Neural crest cell (in vitro differentiated cells): ENCODE measurements at places on chromosomes 3 and 15. TPM values are rescaled to one million over a fixed set of nuclear protein-coding genes. Genes with fewer than 3 reads are reported as not detected.

Gene PLSCR5
- total RNA-seq: not detected in 2 replicates

Gene AADACL2
- not detected in 2 replicates for total RNA-seq

Gene SLC28A2
- total RNA-seq: not detected in 2 replicates

- H3K4me3 ChIP-seq: no peak overlapping the region
- H3K4me1 ChIP-seq: peaks cover 12% of the 10 kb centered on the region
- no peaks in the 10 kb centered on the region for H3K36me3 ChIP-seq
- H3K27me3 ChIP-seq: no peaks in the 10 kb centered on the region
- no peak overlapping the region for H3K27ac ChIP-seq
These were observed 46.1 kb upstream of the RASGRP1 start for GRCh38 chr15:38610748-38611147.

- H3K4me3 ChIP-seq: no peak overlapping the region
- no peak overlapping the region for H3K27ac ChIP-seq
- no peaks in the 10 kb centered on the region for H3K27me3 ChIP-seq
- peaks cover 5% of the 10 kb centered on the region for H3K4me1 ChIP-seq
- H3K36me3 ChIP-seq: no peaks in the 10 kb centered on the region
- no peak for DNase-seq
These were observed 107.9 kb downstream of the P3H2 start for GRCh38 chr3:190012784-190013183.

DNA sequence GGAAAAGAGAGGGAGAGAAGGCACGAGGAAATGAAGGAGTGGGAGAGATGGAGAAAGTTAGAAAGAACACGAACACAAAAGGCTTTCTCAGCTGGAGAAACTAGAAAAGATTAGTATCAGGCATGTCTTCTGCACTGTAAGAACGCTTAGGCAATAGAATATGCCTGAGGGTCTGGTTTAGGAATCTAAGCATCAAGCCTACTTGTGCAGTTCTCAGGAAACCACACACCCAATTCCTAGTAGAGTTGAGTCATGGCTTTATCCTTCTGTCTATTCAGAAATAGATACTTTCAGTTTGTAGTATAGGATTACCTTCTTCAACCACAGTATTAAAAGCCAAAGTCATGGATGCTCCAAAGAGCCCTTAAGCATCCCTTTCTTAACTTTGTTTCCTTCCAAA, 969.4 kb downstream of the NTRK3 start:
- DNase-seq: no peak
- H3K27me3 ChIP-seq: no peaks in the 10 kb centered on the region
- H3K4me1 ChIP-seq: no peaks in the 10 kb centered on the region

Gene CPB1
- not detected in 2 replicates for total RNA-seq

- no peak for DNase-seq
- H3K4me3 ChIP-seq: no peak overlapping the region
- no peak overlapping the region for H3K27ac ChIP-seq
- no peaks in the 10 kb centered on the region for H3K36me3 ChIP-seq
These were observed 18.9 kb downstream of the RAP2B start for GRCh38 chr3:153180860-153181372.

GRCh38 chr3:172279191-172279640, 169.0 kb downstream of the GHSR start:
- no peak for DNase-seq
- peaks cover 37% of the 10 kb centered on the region for H3K4me1 ChIP-seq
- no peak overlapping the region for H3K27ac ChIP-seq
- no peaks in the 10 kb centered on the region for H3K27me3 ChIP-seq

Gene ZNF620
- 22.0 and 24.0 TPM in 2 replicates for total RNA-seq

Gene CACNA1D
- total RNA-seq: 1.1 and 2.3 TPM in 2 replicates

Gene IL20RB
- total RNA-seq: 1.7 and 2.0 TPM in 2 replicates

DNA sequence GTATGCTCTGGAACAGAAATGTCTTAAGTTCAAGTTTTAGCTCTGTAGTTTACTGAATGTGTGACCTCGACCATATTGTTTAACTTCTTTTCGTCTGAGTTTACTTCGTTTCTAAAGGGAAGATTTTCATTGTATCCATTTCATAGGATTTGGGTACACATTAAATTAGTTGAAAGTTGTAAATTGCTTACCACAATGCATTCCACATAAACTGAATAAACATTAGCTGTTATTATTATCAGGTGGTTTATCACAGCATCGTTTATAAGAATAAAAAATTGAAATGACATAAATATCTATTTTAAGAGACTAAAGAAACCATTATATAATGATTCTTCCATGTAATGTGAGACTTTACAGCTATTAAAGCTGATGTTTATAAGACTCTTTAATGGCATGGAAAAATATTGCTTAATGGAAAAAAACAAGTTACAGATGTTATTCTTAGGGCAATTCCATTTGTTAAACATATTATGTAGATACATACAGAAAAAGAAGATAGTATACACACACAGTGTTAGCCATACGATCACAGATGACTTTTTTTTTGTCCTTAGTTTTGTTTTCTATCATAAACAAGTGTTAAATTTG, 342.3 kb upstream of the SGO1 start:
- H3K27me3 ChIP-seq: no peaks in the 10 kb centered on the region
- H3K4me1 ChIP-seq: no peaks in the 10 kb centered on the region
- DNase-seq: no peak
- no peaks in the 10 kb centered on the region for H3K36me3 ChIP-seq
- no peak overlapping the region for H3K4me3 ChIP-seq
- no peak overlapping the region for H3K27ac ChIP-seq

GRCh38 chr3:45592830-45593707, 1.5 kb upstream of the LIMD1 start:
- no peak overlapping the region for H3K27ac ChIP-seq
- peak; percentile 78 for DNase-seq
- H3K27me3 ChIP-seq: no peaks in the 10 kb centered on the region
- H3K4me3 ChIP-seq: peak overlapping the region; percentile 94
- no peaks in the 10 kb centered on the region for H3K36me3 ChIP-seq

GRCh38 chr3:95134693-95135413, 1072.0 kb downstream of the NSUN3 start:
- H3K4me3 ChIP-seq: no peak overlapping the region
- H3K27ac ChIP-seq: no peak overlapping the region
- no peak for DNase-seq
- H3K27me3 ChIP-seq: no peaks in the 10 kb centered on the region

DNA sequence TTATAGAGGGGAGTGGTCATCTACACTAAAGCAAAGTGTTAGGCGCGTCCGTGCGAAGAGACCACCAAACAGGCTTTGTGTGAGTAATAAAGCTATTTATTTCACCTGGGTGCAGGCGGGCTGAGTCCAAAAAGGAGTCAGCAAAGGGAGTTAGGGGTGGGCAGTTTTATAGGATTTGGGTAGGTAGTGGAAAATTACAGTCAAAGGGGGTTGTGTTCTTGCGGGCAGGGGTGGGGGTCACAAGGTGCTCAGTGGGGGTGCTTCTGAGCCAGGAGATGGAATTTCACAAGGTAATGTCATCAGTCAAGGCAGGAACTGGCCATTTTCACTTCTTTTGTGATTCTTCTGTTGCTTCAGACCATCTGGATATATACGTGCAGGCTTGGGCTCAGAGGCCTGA, 47.1 kb downstream of the OIP5 start:
- H3K27me3 ChIP-seq: no peaks in the 10 kb centered on the region
- H3K36me3 ChIP-seq: peaks cover 25% of the 10 kb centered on the region
- no peak for DNase-seq
- H3K4me3 ChIP-seq: peak overlapping the region; percentile 90
- H3K27ac ChIP-seq: peak overlapping the region; percentile 93
- peaks cover 44% of the 10 kb centered on the region for H3K4me1 ChIP-seq

GRCh38 chr15:55151631-55152030, 45.1 kb downstream of the RSL24D1 start:
- DNase-seq: no peak
- H3K36me3 ChIP-seq: no peaks in the 10 kb centered on the region
- H3K4me3 ChIP-seq: no peak overlapping the region

DNA sequence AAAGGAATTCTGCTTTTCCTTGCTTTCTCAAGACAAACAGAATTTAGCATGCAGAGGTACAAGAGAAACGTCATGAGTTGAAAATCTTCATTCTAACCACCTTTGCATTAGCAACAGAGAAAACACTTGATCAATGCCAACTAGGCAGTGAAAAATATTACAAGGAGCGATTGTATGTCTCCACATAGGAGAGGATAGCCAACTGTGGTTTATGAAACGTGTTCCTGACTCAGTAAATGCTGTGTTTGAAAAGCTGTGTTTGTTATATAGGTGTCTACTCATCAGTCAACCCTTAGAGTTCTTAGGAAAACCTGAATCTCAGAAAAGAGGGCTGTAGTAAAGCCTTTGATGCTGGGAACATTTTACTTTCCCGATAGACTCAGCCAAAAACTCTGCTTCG, 102.4 kb downstream of the FRMD4B start:
- peaks cover 2% of the 10 kb centered on the region for H3K36me3 ChIP-seq
- H3K4me3 ChIP-seq: no peak overlapping the region
- no peak for DNase-seq
- H3K27ac ChIP-seq: no peak overlapping the region
- H3K27me3 ChIP-seq: no peaks in the 10 kb centered on the region

DNA sequence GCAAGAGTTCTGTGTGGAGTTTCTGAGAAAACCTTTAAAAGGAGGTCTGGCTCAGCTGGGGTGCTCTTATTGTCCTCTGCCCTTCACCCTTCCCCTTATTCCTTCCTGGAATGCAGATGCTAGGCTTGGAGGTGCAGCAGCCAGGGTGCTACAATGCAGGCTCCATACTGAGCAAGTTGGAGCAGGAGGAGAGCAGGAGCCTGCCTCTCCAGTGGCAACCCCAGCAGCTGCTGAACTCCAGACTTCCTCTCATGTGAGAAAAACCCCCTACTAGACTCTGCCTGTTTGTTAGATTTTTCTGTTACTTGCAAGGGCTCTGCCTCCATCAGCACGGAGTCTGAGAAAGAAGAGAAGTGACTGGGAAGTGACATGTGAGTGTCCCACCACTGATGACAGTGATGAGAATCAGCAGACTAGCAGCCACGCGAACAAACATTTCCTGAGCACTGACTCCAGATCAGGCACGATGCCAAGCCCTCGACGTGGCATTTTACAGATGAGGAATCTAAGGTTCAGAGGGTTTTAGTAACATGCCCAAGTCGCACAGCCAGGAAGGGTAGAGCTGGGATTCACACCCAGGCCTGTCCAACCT, 16.1 kb upstream of the RARRES1 start:
- no peaks in the 10 kb centered on the region for H3K27me3 ChIP-seq
- no peaks in the 10 kb centered on the region for H3K4me1 ChIP-seq
- H3K36me3 ChIP-seq: peaks cover 14% of the 10 kb centered on the region
- peak overlapping the region; percentile 36 for H3K27ac ChIP-seq
- DNase-seq: no peak

Gene CYP19A1
- not detected in 2 replicates for total RNA-seq

GRCh38 chr3:153215966-153216365, 53.9 kb downstream of the RAP2B start:
- H3K4me1 ChIP-seq: no peaks in the 10 kb centered on the region
- no peaks in the 10 kb centered on the region for H3K36me3 ChIP-seq
- no peak for DNase-seq
- no peak overlapping the region for H3K4me3 ChIP-seq
- no peaks in the 10 kb centered on the region for H3K27me3 ChIP-seq

- no peaks in the 10 kb centered on the region for H3K27me3 ChIP-seq
- no peak overlapping the region for H3K27ac ChIP-seq
- DNase-seq: no peak
- H3K36me3 ChIP-seq: no peaks in the 10 kb centered on the region
- H3K4me1 ChIP-seq: peaks cover 15% of the 10 kb centered on the region
These were observed 4.7 kb downstream of the AMT start for GRCh38 chr3:49417516-49418120.

GRCh38 chr3:39809995-39810595, 686 bp downstream of the MYRIP start:
- DNase-seq: no peak
- H3K4me1 ChIP-seq: peaks cover 19% of the 10 kb centered on the region
- peak overlapping the region; percentile 80 for H3K4me3 ChIP-seq

GRCh38 chr3:3531476-3531875, 267.8 kb upstream of the LRRN1 start:
- no peaks in the 10 kb centered on the region for H3K36me3 ChIP-seq
- H3K27ac ChIP-seq: no peak overlapping the region
- no peak for DNase-seq
- no peaks in the 10 kb centered on the region for H3K27me3 ChIP-seq
- peaks cover 3% of the 10 kb centered on the region for H3K4me1 ChIP-seq

DNA sequence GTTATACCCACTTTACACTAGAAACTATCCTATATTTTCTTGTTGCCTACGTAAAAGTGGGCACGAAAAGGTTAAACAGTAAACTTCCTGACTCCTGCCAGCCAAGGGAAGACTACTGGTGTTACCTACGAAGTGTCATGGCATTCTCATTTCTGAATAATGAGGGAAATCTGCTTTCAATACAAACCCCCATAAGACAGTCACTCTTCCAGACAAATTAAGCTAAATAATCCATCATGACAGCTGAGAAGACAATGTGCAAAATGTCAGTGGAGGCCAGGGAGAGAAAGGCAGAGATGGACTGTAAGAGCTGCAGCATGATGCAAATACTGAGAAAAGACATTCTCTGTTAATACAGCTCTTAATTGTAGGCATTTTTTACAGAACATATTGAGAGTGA, 136.5 kb downstream of the SERPINI1 start:
- H3K36me3 ChIP-seq: no peaks in the 10 kb centered on the region
- peaks cover 8% of the 10 kb centered on the region for H3K4me1 ChIP-seq
- no peak overlapping the region for H3K27ac ChIP-seq
- DNase-seq: no peak
- H3K27me3 ChIP-seq: no peaks in the 10 kb centered on the region

Gene ALG1L2
- 1.4 and 1.6 TPM in 2 replicates for total RNA-seq

- H3K27ac ChIP-seq: no peak overlapping the region
- no peaks in the 10 kb centered on the region for H3K36me3 ChIP-seq
- DNase-seq: no peak
- peaks cover 26% of the 10 kb centered on the region for H3K4me1 ChIP-seq
- peaks cover 6% of the 10 kb centered on the region for H3K27me3 ChIP-seq
- H3K4me3 ChIP-seq: peak overlapping the region; percentile 97
These were observed 32.8 kb upstream of the ST3GAL6 start for GRCh38 chr3:98730338-98730737.

GRCh38 chr3:39327053-39327745, 2.3 kb upstream of the CCR8 start:
- no peaks in the 10 kb centered on the region for H3K4me1 ChIP-seq
- H3K27me3 ChIP-seq: no peaks in the 10 kb centered on the region
- DNase-seq: no peak

DNA sequence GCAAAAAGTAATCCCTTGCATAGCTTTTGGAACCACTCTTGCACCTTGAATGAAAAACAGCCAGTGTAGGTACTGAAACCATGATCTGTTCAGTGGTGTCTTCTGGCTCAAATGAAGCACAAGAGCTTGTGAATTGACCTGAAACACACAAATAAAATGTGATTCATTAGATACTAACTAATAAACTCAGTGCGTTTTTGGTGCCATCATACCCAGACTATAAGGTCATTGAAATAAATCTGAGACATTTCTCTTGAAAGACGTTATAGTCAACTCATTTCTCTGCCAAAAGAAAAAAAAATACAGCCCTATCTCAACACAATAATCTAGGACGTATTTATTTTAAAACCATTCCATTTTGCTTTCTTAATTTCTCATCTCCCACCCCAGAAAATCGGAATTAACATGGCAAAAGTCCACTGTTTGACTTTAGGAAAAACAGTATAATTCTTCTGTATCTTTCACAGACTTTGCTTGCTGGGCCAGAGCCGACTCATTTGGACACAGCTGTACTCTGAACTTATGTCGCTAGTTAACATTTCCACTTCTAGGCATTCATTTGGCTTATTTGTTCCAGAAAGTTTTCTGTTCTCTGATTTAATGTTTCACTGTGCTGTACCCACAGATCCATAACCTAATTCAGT, 284.9 kb upstream of the TBL1XR1 start:
- H3K4me3 ChIP-seq: no peak overlapping the region
- no peak overlapping the region for H3K27ac ChIP-seq
- no peaks in the 10 kb centered on the region for H3K27me3 ChIP-seq
- no peak for DNase-seq
- H3K36me3 ChIP-seq: peaks cover 7% of the 10 kb centered on the region

Gene SV2B
- total RNA-seq: not detected in 2 replicates
